ENCODE measurements at places on chromosomes 7 and 10.
A peak's percentile ranks its signal among the peaks of the same experiment; 100 is the strongest.

- DNase-seq, result no peak
Observed at GRCh38 chr7:17121671-17122070, 176.8 kb upstream of the AHR start.

- DNase-seq, result peak; percentile 27
Observed at GRCh38 chr10:88270871-88271713, 312.0 kb downstream of the RNLS start.

- peak; percentile 11 for DNase-seq
Observed at GRCh38 chr10:119104654-119105015, 722 bp downstream of the DENND10 start.

GRCh38 chr10:23918839-23919238 lies 290.1 kb upstream of the KIAA1217 start:
- no peak for DNase-seq

DNA sequence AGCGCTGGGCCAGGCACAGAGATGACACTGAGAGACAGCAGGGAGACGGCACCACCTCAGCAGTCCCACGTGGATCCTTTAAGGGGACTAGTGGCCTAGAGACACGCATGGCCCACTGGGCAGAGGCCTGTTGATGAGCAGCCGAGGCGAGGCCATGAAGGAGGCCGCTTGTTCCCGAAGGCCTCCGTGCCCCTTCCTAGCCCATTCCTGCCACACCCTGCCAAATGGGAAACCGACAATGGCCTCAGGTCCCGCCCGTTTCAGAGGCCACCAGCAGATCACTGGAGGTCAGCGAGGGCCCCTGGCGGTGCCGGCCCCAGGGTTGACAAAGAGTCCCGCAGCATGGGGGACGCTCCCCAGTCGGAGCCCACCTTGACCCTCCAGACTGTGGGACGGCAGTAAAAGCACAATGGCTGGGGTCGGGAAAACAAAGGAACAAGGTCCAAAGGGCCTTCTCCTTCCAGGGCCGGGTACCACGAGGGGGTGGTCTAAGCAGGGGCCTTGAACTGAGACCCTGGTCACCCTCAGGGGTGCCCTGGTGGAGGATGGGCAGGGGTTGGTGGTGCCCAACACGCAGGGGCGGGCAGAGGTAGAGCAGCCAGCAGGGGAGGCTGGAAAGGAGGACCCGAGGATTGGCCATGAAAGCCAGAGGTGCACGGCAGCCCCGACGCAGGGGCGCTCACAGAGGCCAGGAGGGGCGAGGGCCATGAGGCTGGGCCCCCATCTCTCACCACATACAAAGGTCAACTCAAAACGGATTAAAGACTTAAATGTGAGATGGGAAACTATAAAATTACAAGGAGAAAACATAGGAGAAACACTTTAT lies 19.9 kb upstream of the CNPY1 start:
- DNase-seq, result no peak

DNA sequence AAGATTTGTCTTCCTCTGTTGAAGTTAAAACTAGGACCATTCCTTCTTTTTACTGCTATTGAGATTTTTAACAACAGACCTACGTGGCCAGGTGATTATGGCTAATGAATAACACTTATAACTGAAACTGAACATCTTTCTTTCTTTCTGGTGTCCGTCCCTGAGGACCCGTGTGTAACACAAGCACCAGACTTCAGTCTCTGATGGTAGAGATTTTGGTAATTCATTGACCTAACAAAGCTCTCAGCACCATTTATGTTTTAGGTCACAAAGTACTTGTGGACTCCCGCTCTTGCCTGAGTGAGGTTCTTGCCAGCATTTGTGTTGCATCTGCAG lies 40.4 kb upstream of the TMEM229A start:
- DNase-seq, result no peak

DNA sequence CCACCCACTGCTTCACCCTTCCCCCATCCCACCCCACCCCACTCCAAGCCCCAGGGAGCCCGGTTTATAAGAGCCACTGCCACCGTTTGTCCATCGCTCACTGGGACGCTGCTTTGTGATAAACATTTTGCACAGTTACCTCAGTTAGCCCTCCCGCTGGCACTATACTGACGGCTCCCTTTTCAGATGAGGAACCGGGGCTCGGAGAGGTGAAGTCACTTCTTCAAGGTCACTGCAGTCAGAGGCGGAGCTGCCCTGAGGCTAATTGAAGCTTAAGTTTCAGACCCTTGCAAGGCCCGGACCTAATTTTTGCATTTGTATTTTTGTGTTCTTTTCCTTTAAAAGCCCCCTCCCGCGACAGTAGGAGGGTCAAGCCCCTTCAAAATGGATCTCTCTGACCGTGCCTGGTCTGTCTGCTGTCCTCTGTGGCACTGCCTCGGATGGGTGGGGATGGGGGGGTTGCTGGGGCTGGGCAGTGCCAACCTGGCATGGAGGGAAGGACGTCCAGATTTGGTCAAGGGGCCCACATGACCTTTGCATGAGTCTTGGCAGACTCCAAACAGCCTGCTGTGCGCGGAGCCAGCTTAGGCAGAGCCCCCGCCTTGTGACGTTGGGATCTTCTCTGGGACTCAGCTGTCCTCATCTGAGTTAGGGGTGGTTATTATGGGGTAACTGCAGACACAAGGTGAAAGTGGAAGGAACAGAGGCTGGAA lies 17.7 kb upstream of the NODAL start:
- no peak for DNase-seq

DNA sequence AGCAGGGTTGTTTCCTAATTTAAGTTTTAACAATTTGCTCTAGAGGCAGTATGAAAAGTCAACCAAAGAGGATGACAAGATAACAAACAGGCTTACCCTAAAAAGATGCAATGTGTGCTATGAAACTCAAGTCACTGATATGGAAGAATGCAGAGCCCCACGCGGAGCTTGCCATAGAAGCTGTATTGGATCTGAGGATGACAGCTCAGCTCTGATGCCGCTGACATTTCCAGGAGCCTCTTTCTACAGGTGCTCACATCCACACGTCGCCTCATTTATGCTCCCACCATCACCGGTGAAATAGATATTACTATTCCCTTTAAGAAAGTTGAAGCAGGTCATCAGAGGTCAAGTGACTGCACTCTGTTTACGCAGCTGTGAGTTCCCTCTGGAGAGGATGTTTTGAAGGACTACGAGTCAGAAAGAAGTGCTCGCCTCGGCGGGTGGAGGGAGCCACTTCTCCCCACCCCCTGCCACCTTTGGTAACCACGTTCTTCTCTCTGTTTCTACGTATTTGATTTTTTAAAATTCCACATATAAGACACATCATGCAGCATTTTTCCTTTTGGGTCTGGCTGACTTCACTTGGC lies 275.4 kb downstream of the GLRX3 start:
- no peak for DNase-seq

- no peak for DNase-seq
Observed at GRCh38 chr10:129914960-129915359, 49.1 kb downstream of the EBF3 start.

GRCh38 chr7:53070883-53071282 lies 35.5 kb downstream of the POM121L12 start:
- DNase-seq, result no peak

DNA sequence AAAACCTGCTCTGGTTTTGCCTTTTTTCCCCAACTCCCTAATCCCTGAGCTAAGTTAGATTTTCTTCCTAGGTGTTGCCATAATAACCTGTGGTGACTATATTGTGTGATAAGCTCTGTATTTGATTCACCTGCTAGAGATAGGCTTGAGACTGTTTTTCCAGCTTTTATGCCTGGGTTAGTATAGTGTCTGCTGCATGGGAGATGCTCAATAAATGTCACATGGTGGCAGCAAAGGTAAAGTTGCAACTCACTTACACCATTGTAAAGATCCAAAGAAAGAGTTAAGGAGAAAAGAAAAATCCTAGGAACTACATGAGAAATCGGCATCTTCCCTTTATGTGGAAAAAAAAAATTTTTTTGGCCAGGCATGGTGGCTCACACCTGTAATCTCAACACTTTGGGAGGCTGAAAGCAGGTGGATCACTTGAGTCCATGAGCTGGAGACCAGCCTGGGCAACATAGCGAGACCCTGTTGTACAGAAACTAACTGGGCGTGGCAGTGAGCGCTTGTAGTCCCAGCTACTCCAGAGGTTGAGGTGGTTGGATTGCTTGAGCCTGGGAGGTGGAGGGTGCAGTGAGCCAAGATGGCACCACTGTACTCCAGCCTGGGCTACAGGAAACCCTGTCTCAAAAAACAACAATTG lies 3.7 kb downstream of the CCNJ start:
- no peak for DNase-seq

- DNase-seq, result no peak
Observed at GRCh38 chr7:70416347-70416985, 715.5 kb upstream of the GALNT17 start.

DNA sequence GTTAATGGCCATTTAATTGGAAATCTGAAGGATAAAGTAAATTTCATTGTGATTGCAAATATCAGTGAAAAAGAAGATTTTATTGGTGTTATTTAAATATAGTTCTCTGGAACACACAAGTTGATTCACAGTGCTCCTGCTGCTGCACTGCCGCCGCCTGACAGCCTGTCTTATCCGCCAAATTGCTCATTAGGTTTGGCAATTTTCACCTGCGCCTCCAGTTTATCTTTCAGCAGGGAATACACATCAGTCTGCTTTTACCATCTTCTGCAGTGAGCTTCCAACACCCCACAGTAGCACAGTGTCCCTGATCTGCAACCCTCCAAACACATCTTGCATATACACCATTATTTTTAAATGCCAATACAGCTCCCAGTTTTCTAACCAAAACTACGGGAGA lies 308.3 kb downstream of the PARD3 start:
- DNase-seq, result no peak

Data from activated gamma-delta T cell treated with Interleukin-2 at 50 U/mL for 16 hours (primary cell).